ENCODE measurements at places on chromosomes 16 and 17. TPM values are rescaled to one million over a fixed set of nuclear protein-coding genes. Genes with fewer than 3 reads are reported as not detected.

Gene TPSG1
- 2.3 TPM for polyA plus RNA-seq

Gene RAB40B
- 27.8 TPM for polyA plus RNA-seq

Gene OMG
- 0.58 TPM for polyA plus RNA-seq

Gene SHCBP1
- polyA plus RNA-seq, result 3.2 TPM

Gene RGS9
- 3.3 TPM for polyA plus RNA-seq

Gene FSCN2
- polyA plus RNA-seq, result 0.40 TPM

Gene CD300A
- 0.47 TPM for polyA plus RNA-seq

Gene RUNDC1
- polyA plus RNA-seq, result 20.3 TPM

Gene GLIS2
- polyA plus RNA-seq, result 11.3 TPM

Gene ASPSCR1
- 45.9 TPM for polyA plus RNA-seq

Gene GFAP
- polyA plus RNA-seq, result not detected

Gene MFSD6L
- polyA plus RNA-seq, result 0.34 TPM

Gene PLD6
- polyA plus RNA-seq, result 0.79 TPM

Gene FAM117A
- polyA plus RNA-seq, result 29.1 TPM

Gene CAVIN1
- polyA plus RNA-seq, result 96.5 TPM

Gene KRT33A
- polyA plus RNA-seq, result not detected

Gene CYGB
- 13.8 TPM for polyA plus RNA-seq

Gene SMIM22
- 12.3 TPM for polyA plus RNA-seq

Gene RNU2-1
- polyA plus RNA-seq, result not detected

Gene SLC6A4
- 6.0 TPM for polyA plus RNA-seq

Gene DLX3
- polyA plus RNA-seq, result 0.55 TPM

Gene ABCC11
- 0.27 TPM for polyA plus RNA-seq
